NCI-H1436 (cell line): ENCODE measurements at places on chromosomes 3 and 15.

DNA sequence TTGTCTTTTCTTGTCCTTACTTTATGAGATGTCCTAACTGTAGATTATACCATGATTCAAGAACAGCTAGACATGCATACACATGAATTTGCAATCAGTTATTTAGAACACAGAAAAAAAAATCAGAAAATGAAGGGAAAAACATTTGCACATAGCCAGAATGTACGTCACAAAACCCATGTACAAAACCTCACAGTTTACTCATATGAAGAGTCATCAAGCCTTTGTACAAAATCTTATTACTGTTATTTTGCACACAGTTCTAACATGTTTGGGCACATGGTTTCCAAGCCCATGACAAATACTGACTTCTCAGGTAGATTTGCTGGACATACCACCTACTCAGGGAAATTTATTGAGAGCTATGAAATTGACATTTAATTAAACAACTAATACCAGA, 48.2 kb downstream of the MAP3K13 start:
- DNase-seq, result no peak

- no peak for DNase-seq
Observed at GRCh38 chr3:32353351-32353750, 38.3 kb upstream of the CMTM7 start.

DNA sequence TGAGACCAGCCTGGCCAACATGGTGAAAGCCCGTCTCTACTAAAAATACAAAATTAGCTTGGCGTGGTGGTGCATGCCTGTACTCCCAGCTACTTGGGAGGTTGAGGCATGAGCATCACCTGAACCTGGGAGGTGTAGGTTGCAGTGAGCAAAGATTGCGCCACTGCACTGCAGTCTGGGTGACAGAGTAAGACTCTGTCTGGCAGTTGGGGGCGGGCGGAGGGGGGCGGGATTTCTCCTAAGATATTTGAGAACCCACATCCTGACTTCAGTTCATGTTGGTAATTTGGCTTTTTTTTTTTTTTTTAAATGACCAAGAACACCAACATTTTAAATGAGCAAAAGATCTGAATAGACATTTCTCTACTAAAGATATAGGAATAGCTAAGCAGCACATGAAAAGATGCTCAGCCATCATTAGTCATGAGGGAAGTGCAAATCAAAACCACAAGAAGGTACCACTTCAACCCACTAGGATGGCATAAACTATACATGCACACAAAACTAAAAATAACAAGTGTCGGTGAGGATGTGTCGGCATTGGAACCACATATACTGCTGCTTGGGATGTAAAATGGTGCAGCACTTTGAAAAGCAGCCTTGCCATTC, 75.6 kb upstream of the LMOD3 start:
- DNase-seq, result no peak

DNA sequence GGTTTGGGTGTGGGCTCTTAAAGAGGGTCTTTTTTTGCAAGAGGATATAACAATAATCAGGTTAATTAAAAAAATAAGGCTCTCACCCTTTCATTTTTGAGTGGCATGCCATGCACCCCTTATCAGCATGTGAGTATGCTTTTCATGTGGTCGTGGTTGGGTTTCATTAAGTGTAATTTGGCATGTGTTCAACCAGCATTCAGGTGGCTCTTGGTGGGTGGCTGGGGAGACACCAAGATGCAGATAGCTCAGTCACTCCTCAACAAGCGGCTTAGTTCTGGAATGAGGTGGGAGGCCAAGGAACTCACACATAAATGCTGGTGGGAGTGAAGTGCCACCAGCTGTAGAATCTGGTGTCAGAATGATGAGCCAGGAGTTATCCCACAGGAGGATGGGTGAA, 66.8 kb downstream of the FLNB start:
- no peak for DNase-seq

DNA sequence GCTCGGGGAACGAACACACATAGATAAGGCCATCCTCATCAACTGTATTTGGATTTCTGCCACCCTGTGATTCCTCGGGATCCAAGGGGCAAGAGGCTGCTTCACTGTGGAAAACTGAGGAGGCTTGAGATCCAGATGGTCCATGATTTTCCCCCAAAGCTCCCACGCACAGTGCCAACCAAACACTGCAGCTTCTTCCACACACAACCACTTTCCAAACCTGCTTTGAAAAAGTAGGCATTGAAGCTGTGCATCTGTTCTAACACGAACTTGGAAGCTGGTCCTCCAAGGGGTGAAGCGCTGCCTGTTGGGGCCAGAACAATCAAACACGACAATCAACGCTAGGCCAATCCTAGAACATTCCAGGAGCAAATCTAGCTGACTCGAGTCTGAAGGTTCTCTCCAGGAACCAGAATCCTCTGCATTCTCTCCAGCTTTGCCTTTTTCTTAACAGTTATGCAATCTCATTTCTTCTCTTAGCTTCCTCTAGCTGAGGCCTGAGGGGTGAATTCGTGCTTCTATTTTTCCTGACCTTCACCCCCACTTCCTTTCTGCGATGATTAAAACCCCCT, 104.4 kb downstream of the LRRK1 start:
- no peak for DNase-seq

GRCh38 chr3:14379843-14380242, 22.6 kb upstream of the SLC6A6 start:
- peak; percentile 30 for DNase-seq

DNA sequence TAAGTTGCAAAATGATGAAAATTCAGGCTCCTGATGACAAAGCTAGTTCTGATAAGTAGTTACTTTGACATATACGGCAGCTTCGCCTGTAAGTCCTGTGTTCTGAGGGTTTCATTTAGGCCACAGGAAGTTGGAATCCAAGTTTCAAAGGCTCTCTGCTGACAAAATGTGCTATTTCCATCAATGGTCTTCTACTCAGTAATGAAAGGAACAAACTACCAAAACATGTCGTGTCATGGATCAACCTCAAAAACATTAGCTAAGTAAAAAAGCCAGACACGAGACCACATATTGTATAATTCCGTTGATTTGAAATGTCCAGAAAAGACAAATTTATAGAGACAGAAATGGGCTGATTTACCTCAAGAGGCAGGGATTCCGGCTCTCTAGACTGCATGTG, 22.5 kb downstream of the NGRN start:
- DNase-seq, result no peak

DNA sequence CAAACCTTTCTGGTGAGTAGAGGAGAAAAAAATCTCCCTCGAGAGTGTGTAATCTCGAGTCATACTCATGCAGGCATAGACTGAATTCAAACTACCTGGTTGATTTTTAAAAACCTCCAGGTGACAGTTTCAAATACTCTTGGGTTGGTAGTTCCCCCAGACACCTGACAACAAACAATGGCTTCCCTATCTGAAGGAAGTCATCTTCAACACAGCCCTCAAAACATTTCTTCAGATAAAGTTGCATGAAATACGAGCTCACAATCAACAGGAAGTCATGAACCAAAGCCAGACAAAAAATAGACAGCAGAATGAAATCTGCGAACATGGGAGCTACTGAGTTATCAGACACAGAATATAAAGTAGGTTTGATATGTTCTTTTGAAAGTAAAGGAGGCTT, 112.8 kb downstream of the ST8SIA2 start:
- no peak for DNase-seq

GRCh38 chr3:14211621-14212020, 33.0 kb downstream of the LSM3 start:
- DNase-seq, result no peak

DNA sequence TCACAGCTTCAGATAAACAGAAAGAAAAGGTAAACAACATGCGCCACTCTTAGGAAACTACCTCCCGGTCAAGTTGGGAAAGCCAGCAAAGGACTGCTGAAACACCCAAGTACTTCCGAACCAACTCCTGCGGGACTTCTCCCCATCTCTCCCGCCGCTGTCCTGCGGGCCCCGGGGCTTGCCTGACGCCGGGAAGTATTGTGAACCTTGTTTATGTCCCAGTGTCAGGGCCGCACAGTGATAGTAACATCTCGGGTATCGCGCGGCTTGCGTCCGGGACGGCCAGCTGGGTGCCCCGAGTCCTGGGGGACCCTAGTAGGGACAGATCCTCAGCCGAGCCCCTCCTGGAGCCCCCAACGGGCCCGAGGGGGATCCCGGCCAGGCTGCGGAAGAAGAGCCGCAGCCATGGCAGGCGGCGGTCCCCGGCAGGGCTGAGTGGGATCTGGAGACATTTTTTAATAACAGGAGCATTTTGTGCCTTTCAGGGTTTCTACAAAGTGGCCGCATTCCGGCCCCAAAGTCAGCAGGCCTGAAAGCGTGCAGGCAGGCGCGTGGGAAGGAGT, 756 bp downstream of the CLPX start:
- DNase-seq, result no peak

- DNase-seq, result no peak
Observed at GRCh38 chr3:48187579-48188265, 495 bp downstream of the CDC25A start.

DNA sequence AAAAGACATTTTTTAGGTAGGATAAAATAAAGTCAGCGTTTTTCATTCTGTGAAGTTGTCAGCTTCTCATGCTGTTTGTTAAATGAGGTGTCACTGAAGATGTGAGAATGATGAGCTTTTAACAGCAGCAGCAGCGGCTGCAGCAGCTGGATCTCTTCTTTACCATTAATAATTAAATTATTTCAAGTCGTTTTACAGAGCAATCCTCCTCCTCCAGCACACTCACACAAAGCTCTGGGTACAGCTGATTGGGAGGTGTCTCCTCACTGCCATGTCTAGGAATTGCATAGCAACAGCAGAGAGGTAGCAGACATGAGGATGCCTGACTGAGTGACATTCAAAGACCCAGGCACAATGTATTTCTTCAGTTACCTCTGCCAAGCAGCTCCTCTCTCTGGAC, 46.7 kb upstream of the PLAAT1 start:
- no peak for DNase-seq

DNA sequence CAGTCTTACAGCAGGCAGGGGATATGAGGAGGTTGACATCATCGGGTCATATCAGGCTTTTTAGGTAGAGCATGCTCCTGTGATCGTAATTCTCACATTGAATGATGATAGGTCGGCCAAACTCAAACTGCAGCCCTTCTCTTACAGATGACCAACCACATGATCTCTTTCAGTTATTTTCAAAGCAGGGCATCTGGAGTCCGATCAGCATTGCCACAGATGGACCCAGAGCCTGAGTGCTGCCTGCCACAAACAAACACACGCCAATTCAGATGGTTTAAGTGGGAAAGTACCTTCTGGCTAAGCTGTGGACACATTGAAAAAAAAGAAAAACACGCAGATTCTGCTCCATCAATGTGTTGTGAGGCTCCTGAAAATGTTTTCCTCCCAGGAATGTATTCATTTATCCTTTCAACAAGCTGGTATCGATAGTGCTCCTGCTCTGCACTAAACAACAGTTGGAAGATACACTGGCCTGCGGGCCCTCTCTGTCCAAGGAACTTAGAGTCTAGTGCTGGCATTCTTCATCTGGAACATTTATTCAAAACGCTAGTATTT, 31.2 kb downstream of the ARPP21 start:
- DNase-seq, result no peak

- no peak for DNase-seq
Observed at GRCh38 chr3:8986741-8987140, 23.5 kb upstream of the RAD18 start.

DNA sequence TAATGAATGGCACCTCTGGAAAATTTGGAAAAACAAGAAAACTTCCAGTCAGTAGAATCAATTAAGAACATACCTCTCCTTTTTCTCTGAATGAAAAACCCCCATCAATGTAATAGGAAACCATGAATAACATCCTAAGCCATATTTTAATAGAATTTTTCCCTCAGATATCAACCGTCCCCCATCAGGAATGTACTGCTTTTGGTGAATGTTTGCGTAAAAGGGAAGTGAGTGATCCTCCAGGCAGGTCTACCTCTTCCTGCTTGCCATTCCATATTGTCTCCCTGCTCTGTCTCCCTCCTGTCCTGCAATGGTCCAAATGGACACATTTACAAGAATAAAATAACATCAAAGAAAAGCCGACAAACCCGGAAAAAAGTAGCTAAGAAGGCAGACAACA, 30.8 kb downstream of the LAMP3 start:
- DNase-seq, result no peak

GRCh38 chr3:53618936-53619335, 124.5 kb downstream of the CACNA1D start:
- DNase-seq, result no peak

GRCh38 chr15:25689592-25689991, 173.5 kb downstream of the ATP10A start:
- no peak for DNase-seq

DNA sequence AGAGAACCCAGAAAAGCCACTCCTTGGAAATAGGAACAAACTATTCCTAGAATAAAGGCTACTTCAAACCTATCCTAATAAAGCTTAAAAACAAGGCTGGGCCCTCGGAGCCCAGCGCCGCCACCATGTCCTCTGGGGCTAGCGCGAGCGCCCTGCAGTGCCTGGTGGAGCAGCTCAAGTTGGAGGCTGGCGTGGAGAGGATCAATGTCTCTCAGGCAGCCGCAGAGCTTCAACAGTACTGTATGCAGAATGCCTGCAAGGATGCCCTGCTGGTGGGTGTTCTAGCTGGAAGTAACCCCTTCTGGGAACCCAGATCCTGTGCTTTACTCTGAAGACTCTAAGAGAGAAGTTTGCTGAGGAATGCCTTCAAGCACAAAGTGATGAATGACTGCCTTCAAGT, 63.2 kb downstream of the ADAM10 start:
- no peak for DNase-seq

DNA sequence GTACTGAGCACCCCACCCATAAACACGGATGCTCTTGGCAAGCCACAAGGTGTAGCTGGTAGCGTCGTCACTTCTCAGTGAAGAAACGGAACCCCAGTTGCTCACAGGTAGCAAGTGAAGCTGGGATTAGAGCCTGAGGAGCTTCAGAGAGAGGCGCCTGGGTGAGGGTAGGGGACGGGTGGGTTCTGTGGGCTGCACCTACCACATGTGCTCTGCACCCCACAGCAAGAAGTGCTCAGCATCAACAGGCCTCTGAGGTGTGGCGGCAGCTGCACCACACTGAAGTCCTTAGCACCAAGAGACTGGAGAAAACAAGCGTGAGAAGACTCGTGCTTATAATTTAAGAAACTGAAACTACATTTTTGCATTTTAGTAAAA, 9.8 kb downstream of the MAP6D1 start:
- DNase-seq, result no peak

GRCh38 chr3:184531626-184532280, 29.8 kb upstream of the EPHB3 start:
- DNase-seq, result no peak

- DNase-seq, result no peak
Observed at GRCh38 chr3:55537563-55537962, 50.5 kb upstream of the WNT5A start.

DNA sequence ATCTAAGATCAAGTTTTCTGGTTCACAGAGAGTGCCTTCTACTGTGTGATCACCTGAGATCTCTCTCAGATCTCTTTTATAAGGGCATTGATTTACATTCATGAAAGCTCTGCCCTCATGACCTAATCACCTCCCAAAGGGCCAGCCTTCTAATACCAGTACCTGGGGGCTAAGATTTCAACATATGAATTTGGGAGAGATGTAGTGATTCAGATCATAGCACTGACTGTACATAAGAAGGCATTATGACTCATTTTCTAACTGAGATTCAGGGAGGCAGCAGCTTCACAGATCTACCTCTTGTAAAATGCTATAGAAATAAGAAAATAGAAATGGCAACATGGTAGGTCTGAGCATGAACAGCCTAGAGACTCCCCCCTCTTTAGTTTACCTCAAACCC, 39.6 kb downstream of the VGLL3 start:
- DNase-seq, result no peak
